ENCODE measurements at places on chromosomes 3 and 15.

DNA sequence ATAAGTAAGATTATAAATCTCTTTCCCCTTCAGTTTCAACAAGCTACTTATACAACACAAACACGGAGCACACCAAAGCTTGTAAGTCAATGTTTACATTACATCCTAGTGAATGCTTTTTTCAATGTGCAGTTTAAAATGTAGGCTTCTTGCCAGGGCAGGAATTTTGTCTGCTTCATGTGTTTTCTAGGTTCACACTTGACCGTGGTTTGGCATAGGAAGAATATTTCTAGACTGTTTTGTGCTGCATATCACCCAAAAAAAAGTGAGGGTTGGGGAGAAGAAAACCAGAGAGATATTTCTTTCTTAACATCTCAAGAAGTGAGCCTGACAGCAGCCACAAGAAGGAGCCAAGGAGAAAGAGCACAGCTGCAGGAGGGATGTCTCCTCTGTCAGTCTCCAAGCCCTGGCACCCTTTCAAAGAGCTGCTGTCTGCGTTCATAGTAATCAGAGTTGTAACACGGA, 255.8 kb downstream of the MEIS2 start:
- DNase-seq, result no peak

DNA sequence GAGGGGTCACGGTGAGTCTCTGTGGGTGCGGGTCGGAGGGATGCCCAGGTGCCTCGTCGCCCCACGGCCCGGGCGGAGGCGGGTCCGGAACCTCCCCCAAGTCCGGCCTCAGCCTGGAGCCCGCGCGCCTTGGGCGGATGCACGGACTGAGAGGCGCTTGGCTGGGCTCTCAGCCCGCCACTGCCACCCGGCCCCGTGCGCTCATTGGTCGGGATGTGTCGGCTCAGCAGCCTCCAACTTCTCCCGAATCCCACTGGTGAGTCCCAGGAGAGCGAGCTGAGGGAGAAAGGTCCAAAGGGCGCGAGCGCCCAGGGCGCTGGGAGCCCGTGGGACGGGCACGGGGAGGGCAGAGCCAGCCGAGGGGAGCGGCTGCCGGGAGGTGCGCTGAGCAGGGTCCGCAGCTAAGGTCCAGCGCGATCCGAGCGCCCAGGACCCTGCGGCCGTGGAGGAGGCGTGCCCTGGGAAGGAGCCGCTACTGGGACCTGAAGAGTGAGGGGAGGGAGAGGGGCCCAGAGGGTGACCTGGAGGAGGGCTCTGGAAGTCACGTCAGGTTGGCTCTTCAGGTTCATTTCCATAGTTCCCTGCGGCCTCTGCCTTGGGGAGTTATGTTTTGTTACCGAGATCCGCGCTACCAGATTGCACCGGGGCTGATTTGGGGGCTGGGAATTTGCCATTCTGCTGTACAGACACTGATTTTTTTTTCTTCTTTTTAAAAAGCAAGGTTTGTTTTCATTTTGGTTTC, at the start of gene MME:
Gene MME (plus strand): TSS at position 574 of the 742 bp plus-strand sequence. CDS start 3,849 bp downstream, outside the sequence.
- DNase-seq, result no peak

DNA sequence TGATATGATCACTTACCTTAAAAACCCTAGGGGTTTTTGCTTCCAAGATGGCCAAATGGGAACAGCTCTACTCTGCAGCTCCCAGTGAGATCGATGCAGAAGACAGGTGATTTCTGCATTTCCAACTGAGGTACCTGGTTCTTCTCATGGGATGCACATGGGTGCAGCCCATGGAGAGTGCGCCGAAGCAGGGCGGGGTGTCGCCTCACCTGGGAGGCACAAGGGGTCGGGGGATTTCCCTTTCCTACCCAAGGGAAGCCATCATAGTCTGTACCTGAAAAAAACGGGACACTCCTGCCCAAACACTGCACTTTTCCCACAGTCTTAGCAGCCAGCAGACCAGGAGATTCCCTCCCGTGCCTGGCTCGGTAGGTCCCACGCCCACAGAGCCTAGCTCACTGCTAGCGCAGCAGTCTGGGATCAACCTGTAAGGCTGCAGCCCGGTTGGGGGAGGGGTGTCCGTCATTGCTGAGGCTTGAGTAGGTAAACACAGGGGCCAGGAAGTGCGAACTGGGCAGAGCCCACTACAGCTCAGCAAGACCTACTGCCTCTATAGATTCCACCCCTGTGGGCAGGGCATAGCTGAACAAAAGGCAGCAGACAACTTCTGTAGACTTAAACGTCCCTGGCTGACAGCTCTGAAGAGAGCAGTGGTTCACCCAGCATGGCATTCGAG, 78.6 kb downstream of the CTNNB1 start:
- no peak for DNase-seq

DNA sequence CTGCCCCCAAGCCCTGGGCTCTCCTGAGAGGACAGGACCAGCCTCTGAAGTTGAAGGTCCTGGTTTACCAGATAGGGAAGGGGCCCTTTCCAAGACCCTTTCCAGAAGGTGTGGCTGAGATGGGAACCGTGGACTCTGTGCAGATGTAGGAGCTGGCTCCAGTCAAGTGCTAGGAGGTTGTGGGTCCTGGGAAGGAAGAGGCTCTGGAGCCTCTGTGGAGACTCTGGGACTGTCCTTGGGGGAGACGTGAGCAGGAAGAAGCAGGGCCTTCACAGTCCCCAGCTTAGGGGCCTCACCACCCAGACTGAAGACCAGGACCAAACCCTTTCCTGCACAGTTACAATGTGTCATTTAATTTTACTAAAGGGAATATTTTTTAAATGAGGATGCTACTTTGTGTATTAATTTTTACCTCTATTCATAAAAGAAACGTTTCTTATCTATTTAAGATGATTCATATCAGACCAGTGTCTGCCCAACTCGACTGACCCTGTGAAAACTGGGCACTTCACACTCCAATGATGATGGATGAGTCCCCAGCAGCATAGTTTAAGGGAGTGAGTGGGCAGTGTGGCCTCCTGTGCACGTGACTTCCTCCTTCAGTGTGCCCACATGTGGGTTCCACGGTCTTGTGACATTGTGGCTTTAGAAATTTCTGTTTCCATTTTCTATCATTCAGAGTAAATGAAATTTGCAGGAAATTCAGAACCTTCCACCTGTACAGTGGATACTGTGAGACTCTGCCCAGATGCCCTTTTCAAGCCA, 10.9 kb downstream of the CCR5AS start:
- no peak for DNase-seq

GRCh38 chr3:172138193-172138537, 98.8 kb downstream of the FNDC3B start:
- no peak for DNase-seq

- DNase-seq, result no peak
Measured at GRCh38 chr3:46991406-46992165, 12.1 kb downstream of the NBEAL2 start.

GRCh38 chr3:127350172-127351050, 62.6 kb upstream of the PRR20G start:
- no peak for DNase-seq

- DNase-seq, result no peak
Measured at GRCh38 chr3:46527239-46527638, 29.5 kb downstream of the RTP3 start.

- DNase-seq, result no peak
Measured at GRCh38 chr3:78494851-78495250, 1272.9 kb downstream of the ROBO1 start.

DNA sequence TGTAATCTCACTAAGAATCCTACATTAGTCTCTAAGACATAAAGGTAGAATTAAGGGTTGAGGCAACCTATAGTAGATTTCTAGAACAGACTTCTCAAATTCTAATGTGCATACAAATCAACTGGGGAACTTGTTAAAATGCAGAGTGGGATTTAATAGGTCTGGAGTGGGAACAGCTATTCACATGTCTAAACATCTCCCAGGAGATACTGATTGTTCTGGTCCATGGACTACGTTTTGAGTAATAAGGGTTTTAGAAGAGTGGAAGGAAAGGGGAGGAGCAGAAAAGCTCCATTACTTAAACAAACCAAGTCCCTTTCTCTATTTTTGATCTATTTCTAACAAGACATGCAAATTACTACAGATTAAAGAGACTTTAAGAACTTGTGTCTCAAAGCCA, 524.8 kb downstream of the TUSC7 start:
- DNase-seq, result no peak

- DNase-seq, result no peak
Measured at GRCh38 chr3:78529601-78530000, 1238.2 kb downstream of the ROBO1 start.

DNA sequence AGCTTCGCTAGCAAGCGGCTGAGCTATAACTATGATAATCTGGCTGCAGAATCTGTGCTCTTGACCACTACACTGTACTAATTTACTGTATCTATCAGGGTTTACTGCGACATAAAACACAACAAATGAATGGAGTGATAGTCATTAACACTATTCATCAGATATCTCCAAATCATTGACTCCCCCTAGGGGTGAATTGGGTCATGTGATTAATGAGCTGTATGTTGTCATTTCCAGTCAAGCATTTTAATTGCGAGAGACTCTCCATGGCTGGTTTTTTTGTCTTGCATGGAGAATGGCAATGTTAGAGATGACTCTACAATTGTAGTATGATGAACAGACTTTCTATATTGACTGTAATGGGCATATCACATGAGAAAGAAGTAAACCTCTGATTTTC, 10.5 kb upstream of the TM4SF18 start:
- no peak for DNase-seq

- DNase-seq, result peak; percentile 49
Measured at GRCh38 chr3:111071257-111072030, at the start of gene NECTIN3. NECTIN3 (plus strand) TSS chr3:111071816; CDS start chr3:111072018, 202 bp downstream.

- DNase-seq, result no peak
Measured at GRCh38 chr3:61483997-61484396, 77.4 kb upstream of the PTPRG start.

DNA sequence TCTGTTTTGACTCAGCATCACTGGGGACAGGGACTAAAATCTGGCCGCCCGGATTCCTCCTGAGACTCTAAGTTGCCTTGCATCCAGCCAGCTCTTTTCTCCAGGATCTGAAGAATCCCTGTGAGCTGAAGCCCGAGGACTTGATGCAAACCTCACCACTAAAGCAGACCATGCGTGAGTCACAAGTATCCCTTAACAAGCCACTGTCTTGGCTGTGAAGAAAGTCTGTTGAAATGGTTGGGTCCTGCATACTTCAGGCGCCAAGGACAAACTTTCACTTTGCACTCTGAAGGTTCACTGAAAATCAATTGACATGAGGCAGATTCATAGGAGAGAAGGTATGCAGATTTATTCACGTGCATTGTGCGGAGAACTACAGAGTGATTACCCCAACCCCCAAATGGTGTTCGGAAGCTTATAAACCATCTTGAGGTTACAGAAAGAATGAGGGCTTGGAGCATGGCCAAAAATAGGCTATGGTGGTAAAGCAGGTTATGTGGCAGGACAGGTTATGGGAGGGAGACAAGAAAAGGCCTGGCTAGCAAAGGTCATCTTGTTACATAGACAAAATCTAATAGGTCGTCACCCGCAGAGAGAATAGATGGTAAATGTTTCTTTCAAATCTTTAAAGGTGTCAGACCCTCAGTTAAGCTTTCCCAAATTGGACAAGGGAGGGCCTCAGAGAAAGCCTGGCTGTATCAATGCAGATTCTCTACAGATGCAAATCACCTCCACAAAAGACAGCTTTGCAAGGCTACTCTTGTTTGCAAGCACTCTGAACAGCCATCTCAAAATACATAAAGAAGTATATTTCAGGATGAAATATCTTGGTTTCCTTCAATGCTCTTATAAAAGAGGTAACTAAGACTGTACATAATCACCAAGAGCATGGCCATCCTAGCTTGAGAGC, 126.3 kb upstream of the PLAAT1 start:
- no peak for DNase-seq

Data from activated CD8-positive, alpha-beta memory T cell treated with anti-CD3 and anti-CD28 coated beads for 48 hours (primary cell).